Left colon (tissue), 2 donors: ENCODE measurements at places on chromosomes 13 and 19.

DNA sequence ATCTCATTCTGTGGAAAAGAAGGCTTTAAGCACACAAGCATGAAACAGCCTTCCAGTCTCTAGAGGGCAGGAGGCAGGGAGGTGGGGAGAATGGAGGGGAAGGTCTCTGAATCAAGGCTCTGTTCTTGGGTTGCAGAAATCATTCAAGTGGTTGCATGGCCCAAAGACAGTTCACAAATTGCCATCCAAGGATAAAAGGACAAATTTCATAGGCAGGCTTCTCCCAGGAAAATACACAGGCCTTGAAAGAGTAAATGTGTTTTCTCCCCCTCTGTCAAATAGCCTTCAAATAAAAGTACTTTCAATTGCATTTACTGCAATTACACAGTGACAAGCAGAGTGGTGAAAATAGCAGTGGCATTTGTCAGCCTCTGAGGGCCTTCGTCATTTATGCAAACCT lies 450.8 kb downstream of the DCT start:
- DNase-seq = no peak

GRCh38 chr13:27523346-27524073 lies 73.1 kb upstream of the MTIF3 start:
- DNase-seq = no peak

DNA sequence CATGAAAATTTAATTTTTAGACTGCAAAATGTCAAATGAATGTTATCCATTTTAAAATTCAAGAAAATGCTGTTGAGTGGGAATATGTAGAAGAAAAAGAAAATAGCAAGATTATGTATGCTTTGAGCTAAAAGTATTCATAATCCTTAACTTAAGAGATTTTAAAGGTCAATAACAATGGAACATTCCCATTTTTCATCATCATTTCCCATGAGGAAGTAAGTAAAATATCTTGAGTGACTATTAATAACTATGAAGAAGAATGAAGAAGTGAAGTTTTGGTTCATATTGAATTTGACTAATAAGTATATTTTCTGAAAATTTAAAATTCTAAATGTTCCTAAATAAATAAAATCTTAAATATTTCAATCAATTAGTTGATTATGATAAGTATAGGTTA lies 273.4 kb downstream of the DACH1 start:
- no peak for DNase-seq

DNA sequence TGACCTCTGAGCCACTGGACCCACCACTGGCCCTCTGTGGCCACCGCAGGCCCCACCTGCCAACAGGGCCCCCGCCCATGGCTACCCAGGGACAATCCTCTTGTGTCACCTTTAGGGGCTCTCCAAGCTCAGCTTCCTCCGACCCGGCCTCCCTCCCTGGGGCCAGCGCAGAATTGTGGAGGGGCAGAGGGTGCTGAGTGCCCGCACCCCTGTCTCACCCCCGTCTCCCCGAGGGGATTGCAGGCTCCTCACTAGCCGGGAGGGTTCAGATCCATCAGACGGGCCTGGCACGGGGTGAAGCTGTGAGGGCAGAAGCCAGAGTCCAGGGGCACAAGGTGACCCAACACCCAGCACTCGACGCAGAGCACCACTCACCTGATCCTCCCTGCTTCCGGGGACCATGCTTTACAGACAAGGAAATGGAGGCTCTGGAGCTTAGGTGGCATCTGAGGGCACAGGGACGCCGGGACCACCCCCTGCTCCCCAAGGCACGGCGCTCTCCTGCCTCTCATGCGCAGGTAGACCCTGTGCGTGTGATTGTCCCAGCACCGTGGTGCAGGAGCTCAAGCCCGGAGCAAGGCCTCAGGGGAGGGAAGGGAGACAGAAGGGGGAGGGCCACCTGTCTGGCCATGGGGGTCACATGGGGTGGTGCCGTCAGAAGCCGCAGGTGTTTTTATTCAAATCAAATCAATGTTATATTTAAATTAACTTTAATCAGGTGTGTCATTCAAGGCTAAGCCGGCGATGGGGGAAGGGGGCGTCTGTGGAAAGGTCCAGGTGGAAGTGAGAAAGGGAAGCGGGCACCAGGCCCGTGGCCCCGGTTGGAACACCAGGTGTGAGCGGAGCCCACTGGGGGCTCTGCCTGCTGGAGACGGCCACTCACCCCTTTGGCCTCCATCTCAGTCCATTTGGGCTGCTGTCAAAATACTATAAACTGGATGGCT lies 21.6 kb upstream of the SPACA7 start:
- no peak for DNase-seq

GRCh38 chr19:44609219-44609618 lies 4.1 kb upstream of the IGSF23 start:
- no peak for DNase-seq

GRCh38 chr13:46192412-46192811 lies 10.4 kb upstream of the LCP1 start:
- no peak for DNase-seq

GRCh38 chr13:110109910-110110309 lies 197.0 kb downstream of the COL4A1 start:
- peak; percentile 34 for DNase-seq
